Activated CD8-positive, alpha-beta memory T cell treated with anti-CD3 and anti-CD28 coated beads for 4 hours (primary cell): ENCODE measurements at places on chromosomes 16 and 17.

DNA sequence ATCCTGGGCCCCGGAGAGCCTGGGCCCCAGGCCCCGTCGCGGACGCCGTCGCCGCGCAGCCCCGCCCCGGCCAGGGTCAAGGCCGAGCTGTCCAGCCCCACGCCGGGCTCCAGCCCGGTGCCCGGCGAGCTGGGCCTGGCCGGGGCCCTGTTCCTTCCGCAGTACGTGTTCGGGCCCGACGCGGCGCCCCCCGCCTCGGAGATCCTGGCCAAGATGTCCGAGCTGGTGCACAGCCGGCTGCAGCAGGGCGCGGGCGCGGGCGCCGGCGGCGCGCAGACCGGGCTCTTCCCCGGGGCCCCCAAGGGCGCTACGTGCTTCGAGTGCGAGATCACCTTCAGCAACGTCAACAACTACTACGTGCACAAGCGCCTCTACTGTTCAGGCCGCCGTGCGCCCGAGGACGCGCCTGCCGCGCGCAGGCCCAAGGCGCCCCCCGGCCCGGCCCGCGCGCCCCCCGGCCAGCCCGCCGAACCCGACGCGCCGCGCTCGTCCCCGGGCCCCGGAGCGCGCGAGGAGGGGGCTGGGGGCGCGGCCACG, 36.8 kb upstream of the ZC3H18 start:
- DNase-seq = no peak

GRCh38 chr16:17548825-17549224, 78.1 kb upstream of the XYLT1 start:
- no peak for DNase-seq

- peak; percentile 91 for DNase-seq
Measured at GRCh38 chr16:1782408-1783264, at the start of the genes NUBP2 and SPSB3. NUBP2 (plus strand) TSS chr16:1782960; CDS start chr16:1783021, 61 bp downstream. SPSB3 (minus strand) TSS chr16:1782571; CDS start chr16:1781483, 1,088 bp downstream.

GRCh38 chr16:11966173-11966572, 1.2 kb downstream of the TNFRSF17 start:
- DNase-seq = no peak

DNA sequence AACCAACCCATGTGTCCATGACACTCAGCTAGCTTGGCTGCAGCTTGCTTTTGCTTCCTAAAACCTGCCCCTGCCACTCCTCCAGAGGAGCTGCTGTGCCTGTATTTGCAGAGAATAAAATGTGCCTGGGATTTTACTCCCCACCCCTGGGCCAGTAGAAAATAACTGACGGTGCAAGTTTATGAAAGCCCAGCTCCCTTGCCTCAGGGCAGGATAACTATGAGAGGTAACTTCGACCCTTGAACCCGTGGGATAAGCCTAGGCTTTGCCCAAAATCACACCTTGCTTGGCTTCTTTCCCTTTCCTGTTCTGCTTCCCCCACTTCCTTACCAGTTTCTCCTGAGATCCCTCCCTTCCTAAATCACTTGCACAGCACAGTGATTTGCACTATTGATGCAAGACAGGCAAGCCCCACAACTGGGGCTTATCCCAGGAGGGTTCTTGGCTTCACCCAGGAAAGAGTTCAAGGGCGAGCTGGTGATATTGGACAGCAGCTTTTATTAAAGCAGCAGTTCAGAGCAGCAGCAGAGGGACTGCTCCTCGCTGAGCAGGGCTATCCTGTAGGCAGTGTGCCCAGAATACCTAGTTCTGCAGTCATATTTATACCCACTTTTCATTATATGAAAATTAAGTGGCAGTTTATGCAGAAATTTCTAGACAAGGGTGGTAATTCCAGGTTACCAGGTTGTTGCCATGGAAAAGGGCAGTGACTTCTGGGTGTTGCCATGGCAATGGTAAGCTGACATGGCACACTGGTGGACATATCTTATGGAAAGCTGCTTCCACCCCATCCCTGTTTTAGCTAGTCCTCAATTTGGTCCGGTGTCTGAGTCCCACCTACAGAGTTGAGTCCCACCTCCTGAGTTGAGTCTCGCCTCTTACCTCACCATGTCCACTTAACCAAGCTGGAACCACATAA, 6.3 kb upstream of the ERCC4 start:
- no peak for DNase-seq

GRCh38 chr17:70169709-70170597, 621 bp downstream of the KCNJ2 start:
- DNase-seq = no peak
